ENCODE measurements at places on chromosomes 12 and 14.

GRCh38 chr12:127629066-127629820, 637.7 kb upstream of the TMEM132C start:
- no peak for ATAC-seq

- peak; percentile 58 for ATAC-seq
These were observed 38.3 kb upstream of the PNMA1 start for GRCh38 chr14:73752297-73752992.

DNA sequence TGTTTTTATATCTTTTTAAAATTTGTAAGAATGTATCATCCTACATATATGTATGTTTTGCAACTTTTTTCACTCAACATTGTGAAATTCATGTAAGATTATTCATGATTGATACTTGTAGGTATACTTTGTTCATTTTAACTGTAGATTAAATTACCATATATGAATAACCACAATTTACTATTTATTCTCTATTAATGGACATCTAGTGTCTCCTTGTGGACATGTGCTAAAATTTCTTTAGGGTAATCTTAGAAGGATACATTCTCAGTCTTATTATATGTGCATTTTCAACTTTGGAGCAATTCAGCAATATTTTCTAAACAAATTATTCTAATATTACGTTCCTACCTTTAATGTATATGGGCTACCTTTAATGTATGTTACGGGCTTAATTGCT, 192.4 kb downstream of the FUT8 start:
- no peak for ATAC-seq

DNA sequence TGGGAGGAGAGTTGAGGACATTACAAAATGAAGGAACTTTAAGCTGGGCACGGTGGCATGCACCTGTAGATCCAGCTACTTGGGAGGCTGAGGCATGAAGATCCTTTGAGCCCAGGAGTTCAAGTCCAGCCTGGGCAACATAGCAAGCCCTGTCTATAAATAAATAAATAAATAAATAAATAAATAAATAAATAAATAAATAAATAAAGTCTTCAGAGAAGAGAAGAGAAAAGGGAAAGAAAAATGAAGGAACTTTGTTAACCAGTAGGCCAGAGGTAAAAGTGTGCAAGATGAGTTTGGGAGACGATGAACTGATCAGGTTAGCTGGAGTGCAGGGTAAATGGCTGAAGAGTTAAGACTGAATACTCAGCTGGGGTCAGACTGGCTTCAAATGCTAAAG, 20.1 kb downstream of the PNMA1 start:
- no peak for ATAC-seq

DNA sequence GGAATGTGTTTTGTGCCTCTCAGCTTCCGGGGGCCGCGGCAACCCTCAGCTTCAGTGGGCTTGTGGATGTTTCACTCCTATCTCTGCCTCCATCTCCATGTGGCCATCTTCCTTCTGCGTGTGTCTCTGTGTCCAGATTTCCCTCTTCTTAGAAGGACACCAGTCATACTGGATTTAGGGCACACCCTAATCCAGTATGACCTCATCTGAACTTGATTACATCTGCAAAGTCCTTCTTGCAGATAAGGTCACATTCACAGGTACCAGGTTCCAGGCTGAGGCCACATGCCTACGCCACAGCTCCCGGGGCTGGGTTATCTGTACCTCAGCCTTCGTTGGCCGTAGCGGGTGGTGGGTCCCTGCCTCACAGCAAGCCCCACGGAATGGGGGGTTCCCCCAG, 68.9 kb downstream of the ZNF664 start:
- ATAC-seq, result no peak

DNA sequence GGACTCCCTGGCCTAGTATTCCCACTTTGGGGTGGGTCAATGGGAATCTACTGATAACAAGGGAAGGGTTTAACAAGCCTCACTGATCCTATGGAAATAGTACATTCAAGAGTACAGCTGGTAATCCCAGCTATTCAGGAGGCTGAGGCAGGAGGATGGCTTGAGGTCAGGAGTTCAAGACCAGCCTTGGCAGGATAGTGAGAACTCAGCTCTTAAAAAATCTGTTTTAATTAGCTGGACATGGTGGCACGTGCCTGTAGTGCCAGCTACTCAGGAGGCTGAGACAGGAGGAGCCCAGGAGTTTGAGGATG, 4.5 kb downstream of the POMT2 start:
- no peak for ATAC-seq

DNA sequence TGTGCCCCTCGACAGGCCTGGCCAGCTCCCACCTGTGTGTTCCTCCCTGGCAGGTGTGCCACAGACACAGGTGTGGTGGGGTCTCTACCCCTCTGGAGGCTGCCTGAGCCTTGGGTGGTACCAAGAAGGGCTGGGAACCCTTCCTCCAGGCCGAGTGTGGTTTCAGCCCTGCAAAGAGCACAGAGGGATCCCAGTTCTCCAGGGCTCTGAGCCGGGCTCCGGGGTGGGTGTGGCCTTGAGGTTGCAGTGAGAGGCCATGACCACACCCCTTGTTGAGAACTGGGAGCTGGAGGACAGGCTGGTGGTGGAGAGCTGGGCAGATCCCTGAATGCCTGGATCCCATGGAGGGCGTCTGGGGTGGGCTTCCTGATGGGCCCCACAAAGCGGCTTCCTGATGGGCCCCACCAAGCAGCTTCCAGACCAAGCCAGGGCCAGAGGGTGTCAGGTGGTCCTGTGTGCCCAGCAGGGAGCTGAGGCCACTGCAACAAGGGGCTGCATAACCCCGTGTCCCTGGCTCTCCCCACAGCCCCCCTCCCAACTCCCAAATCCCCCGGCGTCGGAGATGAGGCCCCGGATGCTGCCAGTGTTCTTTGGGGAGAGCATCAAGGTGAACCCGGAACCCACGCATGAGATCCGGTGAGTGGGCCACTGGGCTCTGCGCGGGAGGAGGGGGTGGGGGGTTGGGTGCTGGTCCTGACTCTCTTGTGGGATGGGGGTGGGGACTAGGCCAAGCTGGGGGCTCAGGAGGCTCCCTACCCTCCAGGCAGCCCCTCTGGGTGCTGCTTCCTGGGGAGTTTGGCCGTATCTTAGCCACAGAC, 16.6 kb downstream of the RFLNA start:
- no peak for ATAC-seq

DNA sequence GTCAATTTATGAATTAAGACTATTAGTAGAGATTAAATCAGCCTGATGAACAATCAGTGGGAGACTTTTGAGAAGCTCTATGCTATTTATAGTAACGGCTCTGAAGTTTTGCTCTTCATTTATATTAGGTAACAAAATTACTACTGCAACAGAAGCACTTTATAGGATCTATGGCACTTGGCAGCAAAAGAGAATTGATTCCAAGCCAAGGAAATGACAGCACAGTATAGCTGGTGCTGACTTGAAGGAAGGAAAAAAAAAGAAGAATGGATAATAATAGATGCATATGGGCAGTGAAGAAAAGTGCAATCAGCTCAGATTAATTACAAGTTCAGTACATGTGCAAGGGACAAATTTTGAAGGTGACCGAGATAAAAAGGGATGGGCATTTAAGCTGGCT, 228.2 kb upstream of the PPFIA2 start:
- no peak for ATAC-seq

GRCh38 chr12:127489061-127489460, 777.9 kb upstream of the TMEM132C start:
- no peak for ATAC-seq

GRCh38 chr12:50662116-50662510, 101.8 kb upstream of the ATF1 start:
- no peak for ATAC-seq

DNA sequence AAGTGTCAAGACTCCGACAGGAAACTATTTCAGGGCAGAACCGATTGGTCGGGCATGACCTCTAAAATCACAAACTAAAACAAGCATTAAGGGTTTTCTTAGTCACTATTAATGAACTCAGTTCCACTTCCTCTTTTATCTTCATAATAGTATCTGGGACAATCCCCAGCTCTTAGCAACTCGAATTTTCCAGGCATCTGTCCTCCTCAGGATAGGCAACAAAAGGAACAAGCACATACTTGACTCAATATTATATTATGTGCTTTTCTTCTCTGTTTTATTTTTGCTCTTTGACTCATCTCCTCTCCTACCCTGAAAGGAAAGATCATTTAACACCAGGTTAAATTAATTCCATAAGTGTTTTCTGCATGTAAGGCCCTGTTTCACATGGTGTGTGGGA, 638.3 kb upstream of the TBX3 start:
- no peak for ATAC-seq

GRCh38 chr12:84070292-84070691, 842.3 kb downstream of the SLC6A15 start:
- ATAC-seq, result peak; percentile 85

DNA sequence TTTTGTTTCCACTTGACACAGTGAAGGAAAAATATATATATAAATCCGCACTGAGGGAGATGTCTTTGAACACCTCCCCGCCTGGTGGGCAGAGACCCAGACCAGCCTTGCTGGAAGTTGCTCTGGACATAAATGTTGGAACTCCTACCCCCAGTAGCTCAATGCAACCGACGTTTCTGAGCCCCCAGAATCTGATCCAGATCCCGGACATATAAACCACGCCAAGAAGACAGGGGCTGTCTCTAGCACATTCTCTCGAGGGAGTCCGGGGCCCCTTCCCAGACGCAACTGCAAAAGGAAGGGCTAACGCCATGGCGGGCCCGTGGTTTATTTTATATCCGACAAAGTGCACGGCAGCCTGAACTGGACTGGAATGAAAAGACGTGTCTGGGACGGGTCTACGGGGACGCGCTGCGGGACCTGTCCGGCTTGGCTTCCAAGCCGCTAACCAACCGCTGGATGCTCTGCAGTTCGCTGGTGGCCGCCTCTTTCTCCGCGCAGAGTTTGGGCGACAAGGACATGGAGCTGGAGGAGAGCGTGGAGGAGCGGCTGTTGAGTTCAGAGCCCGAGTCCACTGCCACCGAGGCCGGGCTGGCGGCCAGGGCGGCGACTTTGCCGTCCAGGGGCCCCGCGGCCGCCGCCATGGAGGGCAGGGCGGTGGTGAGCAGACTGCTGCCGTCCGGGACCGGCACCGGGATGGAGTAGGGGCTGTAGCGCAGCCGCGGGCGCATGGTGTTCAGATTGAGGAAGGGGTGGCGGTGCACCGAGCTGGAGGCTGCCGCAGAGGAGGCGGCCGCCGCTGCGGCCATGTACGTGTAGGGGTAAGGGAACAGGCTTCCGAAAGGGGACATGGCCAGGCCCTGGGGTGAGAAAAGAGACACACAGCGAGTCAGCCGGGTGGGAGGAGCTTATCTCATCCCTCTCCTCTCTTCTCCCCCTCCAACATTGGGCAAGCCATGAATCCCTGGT, 12.2 kb downstream of the TBX3 start:
- ATAC-seq, result no peak

DNA sequence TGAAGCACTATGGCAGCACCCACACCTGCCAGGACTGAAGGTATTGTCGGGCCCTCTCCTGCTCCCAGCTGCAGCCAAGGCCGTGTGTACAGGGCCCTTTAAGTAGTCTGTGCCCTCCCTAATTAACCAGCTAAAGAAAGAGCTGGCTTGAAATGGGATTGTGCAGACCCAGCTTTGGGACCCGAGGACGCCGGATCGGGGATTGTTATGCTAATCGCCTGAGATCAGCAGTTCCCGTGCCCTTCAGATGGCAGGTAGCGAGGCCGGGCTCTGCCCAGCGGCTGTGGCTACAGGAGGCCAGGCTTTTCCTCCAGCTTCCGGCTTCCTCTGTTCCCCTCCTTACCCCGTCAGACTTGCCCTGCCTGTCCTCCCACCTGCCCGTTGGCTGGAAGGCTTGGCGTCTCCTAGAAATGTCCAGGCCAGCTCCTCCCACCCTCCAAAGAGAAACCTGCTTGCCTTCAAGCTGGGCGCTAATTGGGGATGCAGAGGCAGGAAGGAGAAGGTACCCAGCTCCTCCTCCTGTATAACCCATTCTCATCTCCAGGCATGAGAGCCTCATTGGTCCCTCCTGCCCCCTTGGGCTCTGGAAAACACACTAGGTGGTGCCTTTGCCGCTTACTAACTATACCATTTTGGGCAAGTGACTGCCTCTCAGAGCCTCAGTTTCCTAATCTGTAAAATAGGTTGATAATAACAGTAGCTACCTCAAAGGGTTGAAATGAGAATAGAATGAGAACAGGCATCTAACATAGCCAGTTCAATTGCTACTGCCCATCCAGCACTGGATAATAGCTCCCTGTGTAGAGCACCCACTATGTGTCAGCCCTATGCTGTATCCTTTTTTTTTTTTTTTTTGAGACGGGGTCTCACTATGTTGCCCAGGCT, 25.8 kb upstream of the MSI1 start:
- no peak for ATAC-seq

GRCh38 chr14:93879362-93879983, 47.7 kb upstream of the FAM181A start:
- ATAC-seq, result no peak

DNA sequence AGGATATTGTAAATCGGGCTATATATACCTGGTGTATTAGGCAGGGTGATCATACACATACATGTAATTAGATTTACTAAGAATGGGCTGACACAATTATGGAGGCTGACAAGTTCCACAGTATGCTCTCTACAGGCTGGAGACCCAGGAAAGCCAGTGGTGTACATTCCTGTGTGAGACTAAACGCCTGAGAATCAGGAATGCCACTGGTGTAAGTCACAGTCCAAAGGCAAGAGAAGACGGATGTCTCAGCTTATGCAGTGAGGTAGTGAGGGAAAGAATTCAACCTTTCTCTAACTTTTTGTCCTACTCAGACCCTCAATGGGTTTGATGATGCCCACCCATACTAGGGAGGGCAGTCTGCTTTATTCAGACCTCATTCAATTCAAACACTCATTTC, 57.1 kb downstream of the METTL25 start:
- no peak for ATAC-seq

- no peak for ATAC-seq
These were observed 70.0 kb upstream of the BICD1 start for GRCh38 chr12:32036477-32037263.

All from gastroesophageal sphincter (tissue), 4 donors.